ENCODE measurements at places on chromosomes 5 and 9. TPM values are rescaled to one million over a fixed set of nuclear protein-coding genes. Genes with fewer than 3 reads are reported as not detected.

- DNase-seq: no peak
- peaks cover 4% of the 10 kb centered on the region for H3K27me3 ChIP-seq
- no peaks in the 10 kb centered on the region for H3K36me3 ChIP-seq
- no peak overlapping the region for H3K4me3 ChIP-seq
These were observed 2.6 kb downstream of the QSOX2 start for GRCh38 chr9:136242918-136243525.

- no peaks in the 10 kb centered on the region for H3K27me3 ChIP-seq
- DNase-seq: no peak
- H3K4me3 ChIP-seq: no peak overlapping the region
- no peaks in the 10 kb centered on the region for H3K4me1 ChIP-seq
- H3K36me3 ChIP-seq: no peaks in the 10 kb centered on the region
These were observed 79.8 kb downstream of the MROH2B start for GRCh38 chr5:40991168-40991980.

- no peaks in the 10 kb centered on the region for H3K27me3 ChIP-seq
- DNase-seq: no peak
- H3K4me1 ChIP-seq: peaks cover 19% of the 10 kb centered on the region
- no peak overlapping the region for H3K27ac ChIP-seq
These were observed 28.8 kb downstream of the SMARCA2 start for GRCh38 chr9:2043881-2044462.

DNA sequence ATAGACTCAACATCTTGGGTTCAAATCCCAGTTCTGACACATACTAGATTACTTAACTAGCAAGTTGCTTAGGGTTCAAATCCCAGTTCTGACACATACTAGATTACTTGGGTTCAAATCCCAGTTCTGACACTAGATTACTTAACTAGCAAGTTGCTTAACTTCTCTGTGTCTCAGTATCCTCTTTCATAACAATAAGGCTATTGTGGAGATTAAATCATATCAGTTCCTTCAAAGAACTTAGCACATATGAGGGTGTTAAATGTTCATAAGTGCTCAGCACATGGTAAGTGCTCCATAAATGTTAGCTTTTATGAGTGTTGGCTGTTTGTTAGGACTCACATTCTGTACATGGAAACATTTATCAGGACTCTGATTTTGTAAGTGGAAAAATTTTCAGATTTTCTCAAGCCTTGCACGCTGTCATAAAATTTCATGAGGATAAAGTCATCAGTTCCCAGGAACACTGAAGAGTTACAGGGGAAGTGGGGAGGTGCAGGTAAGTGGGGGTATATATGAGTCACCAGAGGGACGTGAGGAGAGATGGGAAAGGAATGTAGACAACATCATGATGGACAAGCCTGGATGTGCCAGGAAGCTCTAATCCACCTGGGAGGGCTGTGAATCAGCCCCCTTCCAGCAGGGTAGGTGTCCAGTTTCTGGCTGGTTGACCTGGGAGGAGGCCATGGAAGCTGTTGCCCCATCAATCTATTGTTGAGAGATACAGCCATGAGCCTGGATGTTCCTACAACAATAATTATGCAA, 532.2 kb upstream of the WWC1 start:
- DNase-seq: no peak
- H3K4me3 ChIP-seq: no peak overlapping the region
- H3K4me1 ChIP-seq: no peaks in the 10 kb centered on the region
- no peaks in the 10 kb centered on the region for H3K36me3 ChIP-seq
- no peaks in the 10 kb centered on the region for H3K27me3 ChIP-seq
- H3K27ac ChIP-seq: no peak overlapping the region

- no peak overlapping the region for H3K4me3 ChIP-seq
- peaks cover 2% of the 10 kb centered on the region for H3K27me3 ChIP-seq
- no peaks in the 10 kb centered on the region for H3K36me3 ChIP-seq
These were observed 156.9 kb downstream of the COL23A1 start for GRCh38 chr5:178433273-178433775.

DNA sequence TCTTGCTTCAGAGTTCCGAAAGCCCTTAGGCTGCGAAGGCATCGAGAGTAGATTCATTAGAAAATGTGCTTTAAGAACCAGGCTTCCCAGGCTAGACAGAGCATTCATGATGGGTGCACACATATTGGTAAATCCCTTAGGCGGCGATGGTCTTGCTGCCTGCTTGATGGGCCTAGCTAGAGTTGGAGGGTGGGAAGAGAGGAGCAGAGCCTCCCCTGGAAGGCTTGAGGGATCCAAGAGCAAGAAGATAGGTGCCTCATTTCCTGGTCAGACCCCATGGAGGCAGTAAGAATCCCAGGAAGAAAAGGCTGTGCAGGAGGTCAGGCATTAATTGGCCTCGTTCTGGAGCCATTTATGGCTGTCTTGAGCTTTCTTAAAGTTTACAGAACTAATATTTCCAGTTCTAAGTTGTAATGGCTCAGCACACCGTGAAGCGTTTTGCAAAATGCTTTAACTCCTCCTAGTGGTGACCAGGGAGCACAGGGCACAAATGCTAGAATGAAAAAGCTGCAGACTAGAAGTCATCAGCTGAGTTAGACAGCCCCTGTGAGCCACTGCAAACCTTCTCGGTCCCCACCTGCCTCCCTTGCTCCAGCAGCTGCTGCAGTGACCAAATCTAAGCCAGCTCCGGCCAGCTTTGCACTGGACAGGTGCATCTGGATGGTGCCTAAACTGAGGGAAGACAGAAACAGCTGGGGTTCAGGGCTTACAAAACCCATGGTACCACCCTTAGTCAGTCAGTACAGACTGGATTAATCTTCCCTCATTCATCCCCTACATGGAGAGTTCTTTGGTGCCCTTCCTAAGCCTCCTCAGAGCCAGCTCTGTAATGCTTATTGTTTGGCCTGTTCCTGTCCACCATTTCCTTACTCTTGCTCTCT, 14.7 kb downstream of the SLC45A2 start:
- DNase-seq: no peak
- H3K36me3 ChIP-seq: no peaks in the 10 kb centered on the region
- peaks cover under 1% of the 10 kb centered on the region for H3K27me3 ChIP-seq
- H3K27ac ChIP-seq: no peak overlapping the region
- peaks cover 18% of the 10 kb centered on the region for H3K4me1 ChIP-seq

FAM221B gene
- not detected for total RNA-seq

GPRIN1 gene
- total RNA-seq: 3.4 TPM

INSL6 gene
- total RNA-seq: not detected

- H3K27ac ChIP-seq: no peak overlapping the region
- no peaks in the 10 kb centered on the region for H3K36me3 ChIP-seq
- no peaks in the 10 kb centered on the region for H3K27me3 ChIP-seq
- no peak for DNase-seq
- peaks cover 4% of the 10 kb centered on the region for H3K4me1 ChIP-seq
- H3K4me3 ChIP-seq: no peak overlapping the region
These were observed 119.0 kb upstream of the KLF9 start for GRCh38 chr9:70533492-70533891.

- peaks cover 57% of the 10 kb centered on the region for H3K4me1 ChIP-seq
- peaks cover 11% of the 10 kb centered on the region for H3K36me3 ChIP-seq
- no peaks in the 10 kb centered on the region for H3K27me3 ChIP-seq
- H3K27ac ChIP-seq: no peak overlapping the region
These were observed 124.9 kb upstream of the GRHPR start for GRCh38 chr9:37297592-37297991.

DNA sequence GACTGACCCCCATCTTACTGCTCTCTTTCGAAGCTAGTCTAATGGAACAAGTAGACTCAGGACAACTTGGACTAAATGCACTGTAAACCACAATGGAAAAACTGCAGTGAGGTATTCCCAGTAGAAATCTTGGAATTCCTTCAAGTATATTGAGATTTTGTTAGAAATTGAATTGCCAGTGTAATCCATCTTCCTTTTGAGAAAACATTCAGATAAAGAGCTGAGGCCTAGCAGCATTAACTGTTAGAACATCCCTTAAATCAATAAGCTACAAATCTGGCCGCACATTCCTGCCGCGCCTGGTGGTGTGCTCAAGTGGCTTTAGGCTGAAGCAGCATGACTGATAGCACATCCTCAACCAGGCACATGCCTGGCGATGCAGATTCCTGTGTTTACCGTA, 29.3 kb downstream of the PPIC start:
- H3K27ac ChIP-seq: no peak overlapping the region
- H3K4me3 ChIP-seq: no peak overlapping the region

- H3K36me3 ChIP-seq: no peaks in the 10 kb centered on the region
- no peaks in the 10 kb centered on the region for H3K4me1 ChIP-seq
- H3K27ac ChIP-seq: no peak overlapping the region
- H3K4me3 ChIP-seq: no peak overlapping the region
These were observed 122.4 kb downstream of the SNCAIP start for GRCh38 chr5:122434205-122434970.

RNF183 gene
- not detected for total RNA-seq

- H3K27me3 ChIP-seq: peaks cover 3% of the 10 kb centered on the region
- DNase-seq: no peak
- H3K36me3 ChIP-seq: peaks cover 5% of the 10 kb centered on the region
- peaks cover 31% of the 10 kb centered on the region for H3K4me1 ChIP-seq
- peak overlapping the region; percentile 69 for H3K27ac ChIP-seq
- H3K4me3 ChIP-seq: peak overlapping the region; percentile 81
These were observed 1.2 kb upstream of the GALNT10 start for GRCh38 chr5:154189256-154189818.

GRCh38 chr5:157607371-157608161, 32.0 kb upstream of the ADAM19 start:
- H3K4me3 ChIP-seq: peak overlapping the region; percentile 39
- peaks cover 81% of the 10 kb centered on the region for H3K4me1 ChIP-seq
- DNase-seq: peak; percentile 92
- peaks cover 15% of the 10 kb centered on the region for H3K36me3 ChIP-seq
- H3K27me3 ChIP-seq: no peaks in the 10 kb centered on the region
- peak overlapping the region; percentile 89 for H3K27ac ChIP-seq

GRCh38 chr5:143921525-143922311, 109.8 kb downstream of the HMHB1 start:
- H3K27ac ChIP-seq: no peak overlapping the region
- DNase-seq: no peak
- H3K4me1 ChIP-seq: peaks cover 7% of the 10 kb centered on the region
- no peak overlapping the region for H3K4me3 ChIP-seq

GRCh38 chr9:116491659-116492058, 195.4 kb upstream of the TRIM32 start:
- DNase-seq: no peak
- no peaks in the 10 kb centered on the region for H3K27me3 ChIP-seq
- H3K36me3 ChIP-seq: no peaks in the 10 kb centered on the region
- H3K27ac ChIP-seq: no peak overlapping the region
